ENCODE measurements at places on chromosomes 1 and 21. TPM values are rescaled to one million over a fixed set of nuclear protein-coding genes. Genes with fewer than 3 reads are reported as not detected.

- H3K4me1 ChIP-seq = no peaks in the 10 kb centered on the region
- peak overlapping the region; percentile 79 for H3K27ac ChIP-seq
- H3K4me3 ChIP-seq = peak overlapping the region; percentile 90
These were observed 812 bp downstream of the TTC4 start for GRCh38 chr1:54716299-54717047.

- no peaks in the 10 kb centered on the region for H3K27me3 ChIP-seq
- H3K27ac ChIP-seq = no peak overlapping the region
These were observed 30.7 kb downstream of the CENPF start for GRCh38 chr1:214633686-214634085.

GRCh38 chr1:214224611-214225354 lies 56.2 kb upstream of the SMYD2 start:
- H3K27ac ChIP-seq = no peak overlapping the region
- peaks cover 5% of the 10 kb centered on the region for H3K27me3 ChIP-seq
- H3K4me1 ChIP-seq = peaks cover 17% of the 10 kb centered on the region
- peak overlapping the region; percentile 29 for H3K4me3 ChIP-seq

DNA sequence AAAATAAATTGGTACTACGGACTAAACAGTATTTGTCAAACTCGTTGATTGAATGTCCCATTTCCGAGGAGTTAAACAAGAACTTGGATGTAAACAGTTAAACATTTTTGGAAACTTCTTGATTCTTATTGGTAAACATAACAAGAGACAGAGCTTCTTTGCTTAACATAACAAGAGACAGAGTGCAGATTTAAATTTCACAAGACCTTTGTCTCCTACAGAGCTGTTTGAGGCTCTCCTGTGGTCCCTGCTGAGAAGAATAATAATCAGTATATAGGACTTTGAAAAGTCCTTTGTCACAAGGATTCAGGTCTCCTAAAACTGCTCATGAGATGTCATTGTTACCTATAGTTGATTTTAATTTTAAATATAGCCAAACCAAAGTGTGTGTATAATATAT lies 170.6 kb upstream of the C21orf91 start:
- DNase-seq = no peak
- no peaks in the 10 kb centered on the region for H3K4me1 ChIP-seq
- no peak overlapping the region for H3K4me3 ChIP-seq
- H3K36me3 ChIP-seq = no peaks in the 10 kb centered on the region
- no peak overlapping the region for H3K27ac ChIP-seq

- no peak overlapping the region for H3K4me3 ChIP-seq
- DNase-seq = no peak
- H3K36me3 ChIP-seq = no peaks in the 10 kb centered on the region
- H3K4me1 ChIP-seq = no peaks in the 10 kb centered on the region
- H3K27me3 ChIP-seq = no peaks in the 10 kb centered on the region
- H3K27ac ChIP-seq = no peak overlapping the region
These were observed 54.6 kb upstream of the SAMSN1 start for GRCh38 chr21:14600569-14601297.

- H3K4me3 ChIP-seq = no peak overlapping the region
- peak; percentile 85 for DNase-seq
- no peaks in the 10 kb centered on the region for H3K27me3 ChIP-seq
- H3K36me3 ChIP-seq = no peaks in the 10 kb centered on the region
These were observed 34.7 kb upstream of the TNFRSF1B start for GRCh38 chr1:12132078-12132477.

GRCh38 chr1:101000131-101000873 lies 25.3 kb downstream of the DPH5 start:
- H3K27me3 ChIP-seq = no peaks in the 10 kb centered on the region
- no peaks in the 10 kb centered on the region for H3K4me1 ChIP-seq
- no peak overlapping the region for H3K27ac ChIP-seq
- no peak overlapping the region for H3K4me3 ChIP-seq
- peaks cover 13% of the 10 kb centered on the region for H3K36me3 ChIP-seq
- DNase-seq = no peak

DNA sequence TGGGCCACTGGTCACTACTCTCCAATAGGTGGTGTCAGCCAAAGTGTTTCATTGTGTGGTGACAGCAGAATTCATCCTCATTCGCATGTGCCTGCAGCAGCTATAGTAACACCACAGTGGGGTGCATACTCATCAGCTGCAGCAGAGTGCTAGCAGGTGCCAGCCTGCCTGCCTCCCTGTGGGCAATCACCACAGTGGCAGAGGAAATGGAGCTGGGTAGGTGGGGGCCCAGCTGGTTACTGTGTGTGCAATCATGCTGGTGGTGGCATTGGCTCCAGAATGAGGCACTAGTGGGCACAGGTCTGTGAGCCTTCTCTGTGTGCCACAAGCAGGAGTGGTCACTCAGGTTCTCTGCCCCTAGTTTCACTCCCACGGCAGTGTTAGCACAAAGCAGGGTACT lies 579.2 kb downstream of the PTPRC start:
- DNase-seq = no peak
- no peak overlapping the region for H3K27ac ChIP-seq
- H3K4me1 ChIP-seq = no peaks in the 10 kb centered on the region
- no peaks in the 10 kb centered on the region for H3K27me3 ChIP-seq
- no peaks in the 10 kb centered on the region for H3K36me3 ChIP-seq

GRCh38 chr1:6009120-6010040 lies 17.2 kb upstream of the NPHP4 start:
- H3K36me3 ChIP-seq = no peaks in the 10 kb centered on the region
- no peak overlapping the region for H3K27ac ChIP-seq
- peaks cover 18% of the 10 kb centered on the region for H3K4me1 ChIP-seq
- no peaks in the 10 kb centered on the region for H3K27me3 ChIP-seq
- H3K4me3 ChIP-seq = no peak overlapping the region

DNA sequence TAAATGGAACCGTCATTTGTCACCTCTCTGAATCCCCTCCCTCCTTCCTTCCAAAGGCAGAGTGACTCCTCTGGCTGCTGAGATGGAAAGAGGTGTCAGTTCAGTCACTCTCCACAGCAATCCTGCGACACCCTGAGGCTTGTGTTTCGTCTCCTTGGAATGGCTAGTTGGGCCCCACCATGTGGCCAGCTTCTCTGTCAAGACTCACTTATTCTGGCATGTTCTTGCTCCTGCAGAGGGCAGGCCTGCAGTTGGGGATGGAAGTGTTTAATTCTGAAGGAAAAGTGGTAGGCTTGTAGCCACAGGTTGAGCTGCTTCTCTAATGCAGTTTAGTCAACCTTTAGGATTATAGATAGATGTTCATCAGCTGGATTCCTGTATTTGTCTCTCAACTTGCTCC lies 149.6 kb downstream of the LMO4 start:
- H3K4me3 ChIP-seq = no peak overlapping the region
- H3K27ac ChIP-seq = no peak overlapping the region
- DNase-seq = peak; percentile 77
- H3K27me3 ChIP-seq = no peaks in the 10 kb centered on the region
- H3K4me1 ChIP-seq = no peaks in the 10 kb centered on the region

DNA sequence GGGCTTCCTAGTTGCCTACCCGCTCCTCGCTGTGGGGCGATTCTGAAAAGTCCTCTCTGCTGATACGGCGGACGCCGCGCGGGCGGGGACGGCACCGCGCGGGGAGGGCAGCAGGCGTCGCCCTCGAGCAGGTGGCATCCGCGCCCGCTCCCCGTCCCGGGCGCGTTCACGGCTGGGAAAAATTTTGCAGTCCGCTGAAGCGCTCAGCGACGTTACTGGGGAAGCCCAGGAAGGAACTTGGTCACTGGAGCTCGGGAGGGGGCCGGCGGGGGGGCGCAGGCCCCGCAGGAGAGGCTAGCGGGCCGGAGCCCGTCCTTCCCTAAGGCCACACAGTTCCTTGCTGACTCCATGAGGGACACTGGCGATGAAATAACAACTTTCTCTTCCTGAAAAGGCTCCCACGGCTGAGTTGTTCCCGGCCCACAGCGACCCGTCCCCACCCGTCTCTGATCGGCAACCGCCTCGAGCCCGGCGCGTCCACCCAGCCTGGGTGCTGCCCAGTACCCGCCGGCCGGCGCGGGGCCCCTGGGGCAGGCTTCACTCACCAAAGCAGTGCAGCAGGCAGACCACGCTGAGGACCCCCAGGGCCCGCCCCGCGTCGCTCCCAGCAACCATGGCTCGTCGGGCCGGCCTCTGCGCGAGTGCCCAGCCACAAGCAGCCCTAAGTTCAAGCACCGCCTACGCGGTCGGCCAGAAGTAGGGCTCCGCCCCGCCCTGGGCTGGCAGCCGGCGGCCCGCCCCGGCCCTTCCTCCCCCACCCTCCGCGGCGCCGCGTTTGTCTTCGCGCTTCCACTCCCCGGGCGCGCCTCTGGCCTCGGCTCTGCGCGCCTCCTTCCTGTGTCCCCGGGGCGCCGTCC lies at the start of gene CD58:
TSS of gene CD58 (minus strand) at position 669 of the 857 bp plus-strand sequence. CDS start at position 615, 54 bp downstream.
- no peaks in the 10 kb centered on the region for H3K27me3 ChIP-seq
- H3K4me1 ChIP-seq = peaks cover 73% of the 10 kb centered on the region
- peak; percentile 93 for DNase-seq
- H3K36me3 ChIP-seq = no peaks in the 10 kb centered on the region

DNA sequence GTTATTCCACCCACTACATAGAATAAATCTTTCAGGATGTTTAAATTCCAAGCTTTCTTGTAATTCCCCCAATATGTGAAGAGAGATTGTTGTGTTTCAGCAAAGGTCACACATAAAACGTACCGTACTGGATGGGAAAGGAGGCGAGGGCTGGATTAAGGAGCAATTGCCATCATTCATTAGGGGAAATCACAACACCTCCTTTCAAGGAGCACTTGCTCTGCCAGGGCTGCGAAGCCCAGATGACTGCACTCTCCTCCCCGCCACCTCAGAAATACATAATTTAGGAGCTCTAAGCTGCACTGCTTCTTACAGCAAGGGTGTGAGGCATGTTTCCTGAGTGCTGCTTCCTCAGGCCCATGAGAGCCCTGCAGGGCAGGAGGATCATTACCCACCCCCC lies 29.6 kb downstream of the MATN1 start:
- no peak overlapping the region for H3K4me3 ChIP-seq
- no peak for DNase-seq
- no peaks in the 10 kb centered on the region for H3K36me3 ChIP-seq
- H3K4me1 ChIP-seq = no peaks in the 10 kb centered on the region
- H3K27ac ChIP-seq = no peak overlapping the region
- H3K27me3 ChIP-seq = no peaks in the 10 kb centered on the region

GRCh38 chr21:46549650-46550049 lies 55.2 kb downstream of the S100B start:
- peaks cover 75% of the 10 kb centered on the region for H3K36me3 ChIP-seq
- no peaks in the 10 kb centered on the region for H3K4me1 ChIP-seq
- H3K4me3 ChIP-seq = no peak overlapping the region
- DNase-seq = peak; percentile 54

DNA sequence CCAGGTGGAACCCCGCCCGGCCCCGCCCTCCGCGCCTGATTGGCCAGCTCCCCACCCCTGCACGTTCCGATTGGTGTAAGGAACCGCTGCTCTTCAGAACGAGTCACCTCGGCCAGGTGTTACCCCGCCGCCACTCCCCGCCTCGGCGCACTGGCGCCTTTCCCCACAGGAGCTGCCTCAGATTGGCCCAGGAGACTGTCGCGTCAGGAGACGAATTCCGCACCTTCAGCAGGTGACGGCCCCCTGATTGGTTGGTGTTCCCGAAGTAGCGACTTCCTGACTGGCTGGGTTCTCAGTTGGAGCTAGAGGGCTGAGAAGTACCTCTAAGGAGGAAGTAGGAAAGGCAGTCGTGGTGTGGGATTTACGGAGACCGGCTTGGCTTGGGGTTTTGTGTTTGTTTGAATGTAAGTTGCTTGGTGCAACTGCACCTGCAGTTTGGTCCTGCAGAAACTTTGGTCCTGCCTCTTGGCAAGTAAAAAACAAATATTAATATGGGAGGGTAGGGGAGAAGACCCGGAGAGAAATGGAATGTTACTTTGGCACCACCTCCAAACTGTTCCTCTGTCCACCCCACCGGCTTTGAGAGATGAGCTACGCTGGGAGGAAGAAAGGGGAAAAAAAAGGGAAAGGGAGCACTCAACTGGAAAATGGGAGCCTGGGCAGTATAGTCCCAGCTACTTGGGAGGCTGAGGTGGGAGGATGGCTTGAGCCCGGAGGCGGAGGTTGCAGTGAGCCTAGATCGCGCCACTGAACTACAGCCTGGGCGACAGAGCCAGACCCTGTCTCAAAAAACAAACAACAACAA lies 415 bp upstream of the F11R start:
- H3K4me1 ChIP-seq = no peaks in the 10 kb centered on the region
- peak overlapping the region; percentile 52 for H3K4me3 ChIP-seq
- DNase-seq = peak; percentile 76
- no peaks in the 10 kb centered on the region for H3K36me3 ChIP-seq
- peak overlapping the region; percentile 82 for H3K27ac ChIP-seq

DNA sequence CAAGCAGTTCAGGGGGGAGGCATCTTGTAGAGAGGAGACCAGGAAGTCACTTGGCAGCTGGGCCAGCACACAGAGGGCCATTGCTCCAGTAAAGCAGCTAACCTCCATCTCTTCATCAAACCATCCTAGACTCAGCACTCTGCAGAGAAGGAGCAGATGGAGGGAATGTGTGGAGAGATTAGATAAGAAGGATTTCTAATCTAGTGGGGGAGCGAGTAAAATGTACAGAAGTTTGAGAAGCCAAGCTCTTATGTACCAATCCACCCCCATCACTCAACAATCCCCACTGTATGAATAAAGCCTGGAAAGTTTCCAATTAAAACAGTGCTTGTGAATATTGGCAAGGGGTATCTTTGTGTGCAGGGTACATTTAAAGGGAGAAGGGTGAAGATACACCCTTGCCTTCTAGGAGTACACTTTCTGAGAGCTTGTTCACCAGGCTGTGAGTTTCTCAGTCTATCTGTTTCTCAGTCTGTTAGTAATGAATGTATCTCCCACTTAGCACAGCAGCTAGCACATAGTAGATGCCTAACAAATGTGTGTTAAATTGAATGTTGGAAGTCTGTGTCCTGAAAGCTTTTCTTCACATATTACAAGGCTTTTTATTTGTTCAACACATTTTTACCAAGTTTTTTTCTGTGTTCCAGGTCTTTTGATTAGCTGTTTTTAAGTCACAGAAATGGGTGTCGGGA lies 142.7 kb upstream of the UBE2U start:
- H3K4me3 ChIP-seq = no peak overlapping the region
- no peaks in the 10 kb centered on the region for H3K36me3 ChIP-seq
- H3K4me1 ChIP-seq = no peaks in the 10 kb centered on the region
- no peak for DNase-seq

Gene REG4
- not detected for total RNA-seq

Gene KCNK1
- 42.3 TPM for total RNA-seq

Gene TMEM269
- not detected for total RNA-seq

Gene CYP4A11
- total RNA-seq = not detected

Gene DCST1
- total RNA-seq = not detected

Gene UMODL1
- total RNA-seq = not detected

Gene GPATCH4
- total RNA-seq = 12.7 TPM

Gene HES3
- not detected for total RNA-seq

Gene TTC34
- total RNA-seq = 0.11 TPM

Gene NCAM2
- total RNA-seq = 1.8 TPM
